ENCODE measurements at places on chromosomes 5 and 9. TPM values are rescaled to one million over a fixed set of nuclear protein-coding genes. Genes with fewer than 3 reads are reported as not detected.
A peak's percentile ranks its signal among the peaks of the same experiment; 100 is the strongest.

Gene PTGES
- polyA plus RNA-seq, result 3.7 TPM

- peak; percentile 5 for DNase-seq
Observed at GRCh38 chr5:166845044-166845443, 1446.4 kb upstream of the WWC1 start.

Gene C1QTNF3
- polyA plus RNA-seq, result 63.8 TPM

Gene ENHO
- 1.3 TPM for polyA plus RNA-seq

DNA sequence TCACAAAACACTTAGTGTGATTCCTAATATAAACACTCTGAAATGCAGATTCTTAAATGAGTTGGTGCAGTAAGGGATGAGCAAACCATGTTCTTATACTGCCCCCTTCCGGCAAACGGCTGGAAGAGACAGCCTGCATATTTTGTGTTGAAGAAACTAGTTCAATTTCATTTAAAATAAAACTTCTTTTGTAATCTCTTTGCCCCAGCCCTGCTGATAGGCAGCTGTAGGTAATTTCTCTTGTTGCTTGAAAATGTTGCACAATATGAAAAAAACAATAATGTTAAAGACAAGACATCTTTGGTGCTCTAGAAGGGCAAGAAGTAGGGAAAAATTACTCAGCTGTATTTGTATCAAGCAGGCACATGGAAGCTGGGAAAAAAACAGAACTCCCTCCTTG, 89.7 kb upstream of the CCNG1 start:
- DNase-seq, result peak; percentile 27

GRCh38 chr5:14716755-14717752, 52.5 kb downstream of the OTULIN start:
- DNase-seq, result no peak

DNA sequence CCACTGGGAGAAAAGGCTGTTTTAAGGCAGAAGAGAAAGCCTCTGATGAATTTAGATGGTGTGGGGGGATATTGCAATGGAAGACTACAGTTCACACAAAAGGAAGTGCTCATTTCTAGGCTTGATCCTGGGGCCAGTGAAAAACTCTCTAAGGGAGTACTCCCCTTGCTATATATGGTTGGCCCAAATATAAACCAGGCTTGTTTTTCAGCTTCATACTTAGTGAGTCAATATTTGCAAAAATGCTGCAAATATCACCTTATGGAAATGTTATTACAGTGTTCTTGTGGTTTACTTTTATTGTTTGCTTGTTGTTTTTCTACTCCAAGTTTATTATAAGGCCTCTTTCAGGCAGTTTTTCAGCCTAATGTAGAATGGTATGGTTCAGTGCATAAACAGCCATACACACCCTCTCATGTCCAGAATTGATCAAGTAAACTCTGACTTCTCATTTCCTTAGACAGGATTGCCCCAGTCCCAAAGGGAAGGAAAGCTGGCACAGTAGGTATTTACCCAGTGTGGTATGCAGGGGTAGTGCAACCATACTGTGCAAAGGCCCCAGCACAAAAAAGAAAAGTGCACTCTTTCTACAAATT, 115.1 kb downstream of the FEM1C start:
- DNase-seq, result no peak

DNA sequence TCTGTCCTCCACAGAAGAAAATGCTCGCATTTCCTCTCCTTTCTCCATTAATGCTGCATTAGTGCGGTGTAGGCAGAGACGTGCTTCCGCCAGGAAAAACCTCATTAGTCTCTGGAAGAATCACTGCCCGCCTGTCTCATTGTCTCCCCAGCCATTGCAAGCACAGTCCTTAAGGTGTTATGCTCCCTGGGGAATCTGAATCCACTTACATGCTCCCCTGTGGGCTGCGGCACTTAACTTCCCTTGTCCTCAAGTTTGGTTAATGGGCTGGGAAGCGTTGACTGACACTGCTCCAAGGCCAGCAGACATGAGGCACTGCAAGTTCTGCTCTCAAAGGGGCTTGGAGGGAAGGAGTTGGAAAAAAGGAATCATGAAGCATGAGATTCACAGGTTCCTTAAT, 41.6 kb downstream of the TARS1 start:
- DNase-seq, result no peak

Measured in right renal cortex interstitium (tissue), 3 donors.